ENCODE measurements at places on chromosomes 16 and 17. TPM values are rescaled to one million over a fixed set of nuclear protein-coding genes. Genes with fewer than 3 reads are reported as not detected.

Gene OTOP3
- not detected for polyA plus RNA-seq

Gene BEAN1
- polyA plus RNA-seq: 0.57 TPM

DNA sequence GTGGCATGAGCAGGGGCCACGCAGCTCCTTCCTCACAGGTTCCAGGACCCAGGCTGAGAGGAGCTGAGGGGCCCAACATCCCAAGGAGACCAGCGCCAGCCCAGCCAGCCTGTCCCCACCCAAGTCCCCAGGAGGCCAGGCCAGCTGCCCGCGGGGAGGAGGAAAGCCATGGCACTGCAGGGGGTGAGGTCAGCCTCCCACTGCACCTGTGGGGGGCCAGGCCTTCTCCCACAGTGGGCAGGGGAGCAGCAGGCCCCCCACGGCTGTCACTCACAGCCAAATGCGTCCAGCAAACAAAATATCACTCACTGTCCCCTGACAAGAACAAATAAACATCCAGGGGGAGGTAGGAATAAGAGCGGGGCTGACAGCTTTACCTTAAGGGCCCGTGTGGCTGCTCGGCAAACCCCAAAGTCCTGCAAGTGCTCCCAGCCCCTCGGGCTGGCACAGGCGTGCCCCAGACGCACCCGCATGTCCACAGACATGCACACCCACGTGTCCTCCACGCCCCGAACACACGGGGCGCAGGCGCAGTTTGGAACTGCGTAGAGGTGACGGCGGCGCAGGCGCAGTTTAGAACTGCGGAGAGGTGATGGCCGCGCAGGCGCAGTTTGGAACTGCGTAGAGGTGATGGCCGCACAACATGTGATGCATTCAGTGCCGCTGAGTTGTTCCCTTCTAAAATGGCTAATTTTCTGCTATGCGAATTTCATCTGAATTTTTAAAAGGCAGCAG lies 291.1 kb downstream of the FOXL1 start:
- DNase-seq: no peak

GRCh38 chr16:50699326-50700159 lies 6.1 kb downstream of the NOD2 start:
- DNase-seq: no peak

GRCh38 chr17:27417596-27418365 lies 38.5 kb upstream of the KSR1 start:
- DNase-seq: no peak

DNA sequence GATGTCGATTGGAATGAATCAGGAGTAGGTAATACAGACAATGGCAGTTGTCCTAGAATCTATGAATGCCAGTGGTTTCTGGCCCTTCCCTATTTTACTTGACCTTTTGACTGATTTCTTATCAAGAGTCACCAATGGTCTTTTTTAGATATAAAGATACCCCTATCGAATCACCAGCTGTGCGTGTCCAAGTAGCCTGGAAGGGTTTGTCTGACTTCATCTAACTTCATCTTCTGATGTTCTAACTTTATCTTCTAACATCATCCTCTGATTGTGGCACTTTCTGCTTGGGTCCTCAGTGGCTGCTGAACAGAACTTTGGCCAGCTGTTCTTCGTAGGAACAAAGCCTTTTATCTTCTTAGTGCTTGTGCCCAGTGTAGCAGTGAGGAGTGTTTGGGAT lies 129.7 kb downstream of the MSI2 start:
- no peak for DNase-seq

DNA sequence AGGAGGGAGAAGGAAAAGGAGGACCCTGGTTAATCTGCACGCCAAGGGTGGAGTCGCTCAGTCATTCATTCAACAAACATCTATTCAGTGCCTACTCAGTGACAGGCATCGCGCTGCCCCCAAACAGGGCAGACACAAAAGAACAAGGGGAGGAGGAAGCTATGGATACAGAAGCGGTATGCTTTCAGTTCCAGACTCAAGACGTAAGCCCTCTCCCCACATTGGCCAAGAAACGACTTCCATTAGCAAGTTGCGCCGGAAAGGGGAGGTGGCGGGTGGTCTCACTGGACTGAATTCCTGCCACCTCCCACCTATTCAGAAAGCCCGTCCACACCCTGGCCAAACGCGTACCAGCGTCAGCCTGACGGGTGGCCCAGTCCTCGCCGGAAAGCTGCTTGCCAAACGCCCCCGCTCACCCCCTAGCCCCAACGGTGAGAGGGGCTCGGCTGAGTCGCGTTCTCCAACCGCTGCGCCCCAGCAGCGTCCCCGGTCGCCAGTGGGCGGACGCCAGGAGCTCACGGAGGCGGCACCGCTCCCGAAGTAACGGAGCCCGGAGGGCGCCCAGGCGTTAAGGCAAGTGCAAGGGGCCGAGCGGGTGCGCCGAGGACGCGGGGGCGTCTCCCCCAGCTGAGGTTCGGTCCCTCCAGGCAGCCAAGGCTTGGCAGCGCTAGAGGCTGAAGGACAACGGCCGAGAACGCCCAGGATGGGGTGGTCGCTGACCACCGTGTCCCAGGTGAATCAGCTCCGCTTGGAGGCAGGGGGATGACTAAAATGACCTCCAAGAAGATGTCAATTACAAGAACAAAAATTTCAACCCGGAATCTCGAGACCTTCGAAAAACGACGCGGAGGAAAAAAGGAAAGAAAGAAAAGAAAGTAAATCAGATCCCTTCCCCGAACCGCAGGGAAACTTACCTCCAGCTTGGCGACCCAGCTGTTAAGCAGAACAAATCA lies 470.7 kb downstream of the SOX9 start:
- no peak for DNase-seq

GRCh38 chr17:39225959-39226683 lies 376 bp upstream of the STAC2 start:
- no peak for DNase-seq

DNA sequence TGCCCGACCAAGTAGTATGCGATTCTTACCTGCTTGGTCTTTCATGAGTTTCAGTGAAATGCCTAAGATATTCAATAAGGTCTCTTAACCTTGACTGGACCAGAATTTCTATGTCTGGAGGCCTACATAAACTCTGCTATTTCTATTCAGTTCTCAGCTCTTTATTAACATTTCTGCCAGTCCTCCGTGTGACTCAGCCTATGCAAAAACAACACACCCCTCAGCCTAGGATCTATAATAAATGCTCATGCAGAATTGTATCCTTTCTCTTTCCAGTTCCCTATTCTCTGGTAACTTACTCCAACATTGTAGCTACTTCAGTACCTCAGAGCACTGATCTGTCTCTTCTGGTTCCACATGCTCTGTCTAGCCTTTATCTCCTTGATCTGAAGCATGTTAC lies 1507.4 kb downstream of the CDH11 start:
- no peak for DNase-seq

DNA sequence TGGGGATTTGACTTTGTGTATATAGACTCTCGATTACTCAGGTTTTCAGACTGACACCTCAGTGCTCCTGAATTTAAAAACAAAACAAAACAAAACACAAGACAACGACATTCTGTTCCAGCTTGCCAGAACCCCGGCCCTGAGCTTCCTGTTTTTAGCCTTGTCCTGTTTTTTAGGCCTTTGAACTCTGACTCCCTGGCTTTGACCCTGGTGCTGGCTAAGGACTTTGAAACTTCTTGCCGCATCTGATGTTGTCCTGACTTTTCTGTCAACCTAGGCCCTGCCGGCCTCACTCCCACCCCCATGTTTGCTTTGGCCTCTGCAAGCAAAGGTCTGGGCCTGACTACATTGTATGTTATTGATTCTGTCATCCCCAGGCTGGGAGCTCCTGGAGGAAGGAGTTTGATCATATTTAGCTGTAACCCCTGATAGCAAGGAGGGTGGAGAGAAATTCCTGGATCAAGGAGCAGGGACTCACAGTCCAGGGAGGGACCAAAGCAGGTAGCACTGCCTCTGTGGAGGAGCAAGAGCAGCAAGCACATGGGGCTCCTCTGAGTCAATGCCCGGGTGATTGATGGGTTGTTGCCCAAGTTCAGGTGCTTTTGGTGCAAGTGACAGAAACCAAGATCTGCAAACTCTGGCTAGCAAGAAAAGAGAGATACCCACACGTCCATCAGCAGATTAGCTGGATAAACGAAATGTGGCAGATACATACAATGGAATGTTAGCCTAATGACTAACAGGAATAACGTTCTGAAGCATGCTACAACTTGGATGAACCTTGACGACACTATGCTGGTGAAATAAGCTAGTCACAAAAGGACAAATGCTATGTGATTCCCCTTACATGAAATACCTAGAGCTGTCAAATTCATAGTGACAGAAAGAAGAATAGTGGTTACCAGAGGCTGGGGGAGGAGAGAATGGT lies 7.7 kb downstream of the CCL16 start:
- no peak for DNase-seq

DNA sequence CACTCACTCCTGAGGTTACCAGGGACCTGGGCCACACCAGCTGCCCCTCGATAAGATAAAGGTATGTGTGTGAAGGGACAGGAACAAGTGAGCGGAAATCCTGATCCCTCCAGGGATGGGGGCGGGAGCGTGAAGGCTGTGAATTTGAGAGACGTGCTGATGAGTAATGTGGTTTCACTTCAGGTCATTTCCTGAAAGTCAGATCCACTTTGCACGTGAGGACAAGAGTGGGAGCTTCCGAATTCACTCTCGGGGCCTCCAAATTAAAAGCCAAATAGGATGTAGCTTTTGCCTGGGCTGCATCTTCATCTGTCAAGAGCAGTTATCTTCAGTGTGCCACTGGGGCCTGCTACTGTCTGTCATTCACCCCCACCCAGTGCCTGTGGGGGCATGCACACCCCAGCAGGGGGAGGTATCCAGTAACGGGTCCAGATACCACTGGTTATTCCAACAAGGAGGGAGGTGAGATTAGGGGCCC lies 87.4 kb upstream of the LHX1 start:
- no peak for DNase-seq

DNA sequence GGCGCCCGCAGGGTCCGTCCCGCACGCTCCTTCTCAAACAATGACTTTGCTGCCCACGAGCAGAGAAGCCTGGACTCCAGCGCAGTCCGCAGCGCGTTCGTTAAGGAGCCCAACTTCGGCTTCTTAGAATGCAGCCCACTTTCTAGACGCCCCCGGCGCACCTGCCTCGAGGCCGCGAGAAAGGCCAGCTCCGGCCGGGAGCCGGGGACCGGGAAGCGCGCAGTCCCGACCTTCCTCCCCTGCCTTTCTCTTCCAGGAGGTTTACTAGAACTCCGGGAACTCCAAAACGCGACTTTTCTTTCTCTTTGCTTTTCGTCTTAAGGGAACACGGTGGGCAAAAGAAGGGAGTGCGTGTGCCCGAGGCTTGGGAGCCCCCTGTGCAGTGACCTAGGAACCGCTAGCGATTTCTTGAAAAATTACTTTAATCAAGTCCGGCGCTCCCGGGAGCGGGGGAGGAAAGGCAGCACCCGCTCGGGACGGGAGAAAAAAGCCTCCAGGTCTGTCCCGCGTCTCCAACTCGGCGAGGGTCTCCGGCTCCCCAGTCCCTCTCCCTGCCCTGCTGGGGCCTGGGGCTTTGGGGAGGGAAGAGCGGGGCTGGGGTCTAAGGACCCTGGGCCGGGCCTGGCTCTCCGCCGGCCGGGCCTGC lies 2.6 kb downstream of the HNF1B start:
- DNase-seq: no peak

GRCh38 chr16:87409153-87409552 lies 17.0 kb downstream of the MAP1LC3B start:
- no peak for DNase-seq

DNA sequence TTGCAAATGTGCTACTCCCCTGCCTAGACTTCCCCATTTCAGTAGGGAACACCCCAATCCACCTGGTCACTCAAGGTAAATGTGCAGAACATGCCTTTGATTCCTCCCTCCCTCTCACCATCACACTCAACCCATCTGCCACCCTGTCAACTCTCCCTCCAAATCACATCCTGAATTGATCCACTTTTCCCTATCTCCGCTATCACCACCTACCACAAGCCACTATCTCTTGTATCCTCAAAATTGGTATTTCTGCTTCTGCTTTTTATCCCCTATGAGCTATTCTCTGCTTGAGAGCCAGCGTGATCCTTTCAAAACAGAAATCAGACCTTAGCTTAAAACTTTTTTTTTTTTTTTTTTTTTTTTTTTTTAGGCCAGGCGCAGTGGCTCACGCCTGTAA lies 5.4 kb upstream of the NOL11 start:
- no peak for DNase-seq

DNA sequence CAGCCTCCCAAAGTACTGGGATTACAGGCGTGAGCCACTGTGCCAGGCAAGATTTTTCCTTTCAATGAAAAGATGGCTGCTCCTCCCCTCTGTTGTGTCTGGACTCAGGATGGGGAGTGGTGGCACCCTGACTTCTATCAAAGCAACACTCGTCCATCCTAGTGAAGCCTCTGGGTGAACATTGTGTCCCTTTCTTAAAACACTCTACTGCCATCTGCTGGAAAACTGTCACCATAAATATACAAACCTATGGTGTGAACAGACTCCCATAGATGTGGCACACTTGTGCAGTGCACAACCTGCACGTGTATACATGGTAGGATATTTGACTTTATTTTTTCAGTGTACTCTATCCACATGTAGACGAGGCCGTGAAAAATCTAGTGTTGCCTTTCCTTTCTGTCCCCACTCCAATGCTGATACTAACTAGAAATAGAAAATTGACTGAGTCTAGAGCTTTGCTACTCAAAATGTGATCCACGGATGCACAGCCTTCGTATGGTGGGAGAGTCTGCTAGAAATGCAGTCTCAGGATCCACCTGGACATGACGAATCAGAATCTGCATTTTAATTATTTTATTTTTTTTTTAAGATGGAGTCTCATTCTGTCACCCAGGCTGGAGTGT lies 55.9 kb upstream of the PLCG2 start:
- peak; percentile 69 for DNase-seq

Measured in left renal cortex interstitium (tissue), 4 donors.